ENCODE measurements at places on chromosomes 11 and 22.

GRCh38 chr11:1453611-1454034 lies 33.0 kb downstream of the MOB2 start:
- DNase-seq, result no peak

DNA sequence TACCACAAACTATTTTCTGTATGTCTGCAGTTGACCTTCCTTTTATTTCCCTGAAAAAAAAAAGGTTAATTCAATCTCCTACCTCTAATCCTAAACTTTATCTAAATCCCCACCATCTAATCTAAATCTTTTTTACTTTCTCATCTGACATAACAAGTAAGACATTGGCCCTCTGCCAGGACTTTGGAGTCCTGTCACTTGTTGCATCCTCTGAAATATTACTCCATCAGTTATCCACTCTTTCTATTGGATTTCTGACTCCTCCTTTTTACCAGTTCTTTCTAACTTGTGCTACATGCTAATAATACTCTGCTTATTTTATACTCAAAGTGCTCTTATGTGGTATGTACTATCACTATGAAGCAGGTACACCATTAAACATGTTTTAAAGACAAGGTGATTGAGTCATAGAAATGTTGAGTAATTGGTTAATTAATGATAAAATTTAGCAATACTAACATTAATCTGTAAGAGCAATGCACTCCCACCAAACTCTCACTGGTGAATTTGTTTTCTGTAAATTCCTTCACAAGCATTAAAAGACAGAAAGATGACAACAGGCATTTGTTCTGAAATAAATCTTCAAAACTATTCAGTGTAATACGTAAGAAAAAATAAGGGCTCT lies 914.2 kb upstream of the RAG2 start:
- DNase-seq, result no peak

- DNase-seq, result no peak
Observed at GRCh38 chr22:47422736-47423135, 660.3 kb downstream of the TBC1D22A start.

DNA sequence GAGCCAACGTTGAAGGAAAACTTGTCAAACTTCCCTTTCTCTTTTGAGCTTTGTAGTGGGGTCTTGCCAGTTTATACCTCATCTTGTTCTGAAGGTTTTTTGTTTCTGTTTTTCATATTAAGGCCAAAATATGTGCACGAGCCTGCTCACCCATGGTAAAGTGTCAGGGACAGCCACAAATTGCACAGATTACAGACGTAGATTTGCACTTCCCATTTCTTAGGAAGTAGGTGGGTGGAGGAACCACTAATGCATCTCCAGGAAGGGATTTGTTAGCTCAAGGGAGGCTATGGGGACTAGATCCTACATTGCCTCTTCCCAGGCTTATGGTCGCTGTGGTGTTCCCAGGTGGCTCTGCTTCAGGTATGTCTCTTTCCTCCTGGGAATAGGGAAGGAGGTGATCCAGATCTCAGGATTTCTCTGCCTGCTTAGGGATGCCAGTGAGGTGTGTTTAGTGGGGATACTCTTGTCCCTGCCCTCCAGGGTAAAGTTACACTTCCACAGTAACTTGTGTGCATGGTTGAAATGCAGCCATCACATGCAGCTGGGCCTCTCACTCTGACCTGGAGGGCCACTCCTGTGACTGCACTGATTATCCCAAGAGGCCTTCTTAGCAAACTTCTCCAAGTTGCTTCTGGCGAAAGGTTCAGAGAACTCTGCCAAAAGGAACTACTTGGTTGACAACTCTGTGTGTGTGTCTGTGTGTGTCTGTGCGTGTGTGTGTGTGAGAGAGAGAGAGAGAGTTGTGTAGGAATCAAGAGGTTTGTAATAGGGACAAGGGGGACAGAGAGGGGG lies 9.8 kb downstream of the PPFIBP2 start:
- DNase-seq, result no peak

- no peak for DNase-seq
Observed at GRCh38 chr11:84260862-84261261, 974.7 kb upstream of the CCDC90B start.

DNA sequence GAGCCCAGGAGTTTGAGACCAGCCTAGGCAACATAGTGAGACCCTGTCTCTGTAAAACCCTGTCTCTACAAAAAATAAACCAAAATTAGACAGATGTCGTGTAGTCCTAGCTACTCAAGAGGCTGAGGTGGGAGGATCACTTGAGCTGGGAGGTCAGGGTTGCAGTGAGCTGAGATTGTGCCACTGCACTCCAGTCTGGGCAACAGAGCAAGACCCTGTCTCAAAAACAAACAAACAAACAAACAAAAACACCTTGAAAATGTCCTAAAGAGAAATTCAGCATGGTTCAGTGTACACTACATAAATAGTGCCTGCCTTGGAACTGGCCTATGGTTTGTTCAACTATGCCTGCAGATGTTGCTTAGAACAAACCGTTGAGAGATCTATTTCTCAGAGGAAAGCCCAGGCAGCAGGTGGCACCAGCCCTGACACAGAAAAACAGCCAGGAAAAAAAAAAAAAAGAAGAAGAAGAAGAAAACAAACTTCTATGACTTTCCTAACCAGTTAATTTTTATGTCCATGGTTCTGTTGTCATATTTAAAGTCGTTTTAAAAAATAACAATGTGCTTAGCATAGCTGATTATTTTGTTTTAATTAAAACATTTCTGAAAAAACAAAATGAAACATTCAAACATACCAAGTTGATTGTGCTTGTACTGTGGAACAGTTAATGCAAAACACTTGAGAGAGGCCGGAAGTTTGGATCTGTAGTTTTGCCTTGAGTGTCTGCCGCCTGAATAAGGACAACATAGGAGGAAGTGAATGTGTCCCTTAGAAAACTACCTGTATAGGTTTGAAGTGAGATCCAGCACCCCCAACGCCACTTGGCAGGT lies 5.4 kb downstream of the KREMEN1 start:
- no peak for DNase-seq

DNA sequence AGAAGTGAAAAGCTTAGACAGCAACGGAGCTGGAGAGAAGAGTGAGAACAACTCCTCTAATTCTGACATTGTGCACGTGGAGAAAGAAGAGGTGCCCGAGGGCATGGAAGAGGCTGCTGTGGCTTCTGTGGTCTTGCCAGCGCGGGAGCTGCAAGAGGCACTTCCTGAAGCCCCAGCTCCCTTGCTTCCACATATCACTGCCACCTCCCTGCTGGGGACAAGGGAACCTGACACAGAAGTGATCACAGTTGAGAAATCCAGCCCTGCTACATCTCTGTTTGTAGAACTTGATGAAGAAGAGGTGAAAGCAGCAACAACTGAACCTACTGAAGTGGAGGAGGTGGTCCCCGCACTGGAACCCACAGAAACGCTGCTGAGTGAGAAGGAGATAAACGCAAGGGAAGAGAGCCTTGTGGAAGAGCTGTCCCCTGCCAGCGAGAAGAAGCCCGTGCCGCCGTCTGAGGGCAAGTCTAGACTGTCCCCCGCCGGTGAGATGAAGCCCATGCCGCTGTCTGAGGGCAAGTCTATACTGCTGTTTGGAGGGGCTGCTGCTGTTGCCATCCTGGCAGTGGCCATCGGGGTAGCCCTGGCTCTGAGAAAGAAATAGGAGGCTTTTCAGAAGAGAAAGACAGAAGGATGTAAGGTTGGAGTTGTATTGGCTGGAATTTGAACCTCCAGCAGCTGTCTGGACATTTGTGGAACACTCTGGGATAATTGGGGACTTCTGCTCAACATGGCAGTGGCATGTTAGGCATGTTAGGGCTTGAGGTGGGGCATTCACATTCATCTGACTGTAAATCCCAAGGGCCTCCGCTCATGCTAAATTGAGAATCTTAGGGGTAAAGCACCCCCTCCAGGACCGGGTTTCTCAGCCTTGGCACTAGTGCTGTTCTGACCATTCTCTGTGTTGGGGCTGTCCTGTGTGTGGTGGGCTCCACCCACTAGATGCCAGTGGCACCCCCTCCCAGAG lies 47.1 kb downstream of the BID start:
- DNase-seq, result no peak

GRCh38 chr11:25163421-25163820 lies 666.6 kb downstream of the LUZP2 start:
- DNase-seq, result no peak

DNA sequence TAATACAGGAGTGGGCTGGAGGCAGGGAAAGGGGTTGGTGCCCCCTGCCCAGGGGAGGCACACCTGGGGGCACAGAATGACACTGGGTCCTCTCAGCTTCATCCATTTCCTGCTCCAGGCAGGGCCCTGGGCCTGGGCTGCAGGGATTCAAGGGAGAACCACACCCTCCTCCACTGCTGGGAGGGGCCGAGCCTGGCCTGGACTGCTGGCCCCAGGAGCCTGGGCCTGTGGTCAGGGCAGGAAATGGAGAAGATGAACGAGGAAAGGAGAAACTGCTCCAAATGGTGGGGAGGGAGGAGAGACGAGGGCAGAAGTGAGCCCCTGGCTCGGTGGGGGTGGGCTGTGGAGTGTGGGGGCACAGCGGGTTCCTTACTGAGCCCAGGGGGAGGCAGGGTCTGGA lies 38.1 kb upstream of the KCNQ1OT1 start:
- no peak for DNase-seq

- DNase-seq, result no peak
Observed at GRCh38 chr11:70498171-70498571, 99.8 kb downstream of the CTTN start.

- no peak for DNase-seq
Observed at GRCh38 chr11:125165111-125165842, 726 bp downstream of the PKNOX2 start.

GRCh38 chr11:109859045-109859724 lies 234.0 kb upstream of the ZC3H12C start:
- peak; percentile 66 for DNase-seq

GRCh38 chr11:75802913-75803820 lies 11.8 kb upstream of the UVRAG start:
- no peak for DNase-seq

DNA sequence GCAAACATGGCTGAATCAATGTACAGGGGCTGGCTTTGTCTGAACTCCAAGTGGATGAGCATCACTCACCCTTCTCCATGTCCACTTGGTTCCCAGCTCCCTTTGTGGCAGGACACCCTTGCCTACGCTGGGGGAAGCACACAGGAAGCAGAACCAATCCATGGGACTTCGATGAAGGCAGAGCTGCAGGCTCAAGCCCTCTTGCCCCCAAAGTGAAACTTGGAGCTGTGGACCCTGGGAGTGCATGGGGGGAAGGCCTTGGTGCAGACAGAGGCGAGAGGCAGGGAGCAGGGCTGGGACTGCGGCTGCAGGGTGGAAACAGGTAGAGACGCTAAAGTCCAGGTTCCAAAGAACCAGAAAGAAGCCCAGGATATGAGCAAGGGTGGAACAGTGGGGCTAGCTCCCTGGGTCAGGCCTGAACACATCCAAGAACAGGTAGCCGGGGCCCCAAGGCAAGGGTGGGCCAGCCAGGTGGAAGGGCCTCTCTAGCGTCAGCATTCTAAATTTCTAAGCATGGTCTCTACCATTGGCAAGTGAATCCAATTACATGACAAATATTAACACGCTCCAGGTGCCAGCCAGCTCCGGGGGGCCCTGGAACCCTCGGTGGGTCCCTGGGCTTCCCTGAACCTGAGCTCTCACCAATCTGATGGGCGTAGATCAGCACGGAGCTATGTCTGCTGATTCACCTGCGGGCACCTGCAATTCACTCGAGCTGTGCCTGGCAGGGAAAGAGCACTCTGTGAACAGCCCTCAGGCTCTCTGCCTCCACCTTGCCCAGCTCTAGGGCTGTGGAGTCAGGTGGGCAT lies 532.8 kb downstream of the BRD1 start:
- DNase-seq, result no peak

DNA sequence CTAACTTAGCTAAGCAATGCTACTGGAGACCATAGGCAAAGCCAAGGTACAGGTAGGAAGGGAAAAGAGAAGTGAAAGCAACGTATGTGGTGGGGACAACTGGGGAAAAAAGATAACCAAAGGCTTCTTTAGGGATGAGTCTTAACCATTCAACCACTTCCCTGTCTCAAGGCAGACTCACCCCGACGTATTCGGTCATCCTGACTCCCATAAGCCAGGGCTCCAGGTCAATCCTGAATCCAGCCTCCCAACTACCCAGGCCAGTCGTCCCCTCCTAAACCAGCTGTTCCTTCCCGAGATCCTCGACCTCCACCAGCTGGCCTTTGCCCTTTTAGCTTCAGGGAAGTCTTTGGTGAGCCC lies 330 bp downstream of the ACP2 start:
- no peak for DNase-seq

GRCh38 chr11:133710681-133711240 lies 134.6 kb downstream of the SPATA19 start:
- DNase-seq, result no peak

- no peak for DNase-seq
Observed at GRCh38 chr22:35632935-35633334, 15.3 kb upstream of the APOL6 start.

DNA sequence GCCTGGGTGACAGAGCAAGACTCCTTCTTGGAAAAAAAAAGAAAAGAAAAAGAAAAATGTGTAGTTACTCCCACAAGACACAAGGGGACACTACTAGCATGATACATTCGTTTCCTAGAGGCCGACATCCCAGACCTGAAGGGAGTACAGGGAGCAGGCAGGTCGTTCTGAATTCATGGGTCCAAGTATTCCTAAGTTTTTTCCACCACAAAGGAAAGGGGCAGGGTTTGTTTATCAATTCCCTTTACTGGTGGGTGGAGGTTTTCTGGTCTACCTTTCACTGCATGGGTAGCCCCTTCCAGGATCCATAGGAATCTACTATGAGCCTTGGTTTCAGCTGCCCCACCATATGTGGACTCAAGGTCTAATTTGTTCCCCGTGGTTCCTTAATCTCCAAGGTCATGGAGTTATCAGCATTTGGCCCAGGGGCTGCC lies 11.8 kb downstream of the TIGD3 start:
- no peak for DNase-seq

DNA sequence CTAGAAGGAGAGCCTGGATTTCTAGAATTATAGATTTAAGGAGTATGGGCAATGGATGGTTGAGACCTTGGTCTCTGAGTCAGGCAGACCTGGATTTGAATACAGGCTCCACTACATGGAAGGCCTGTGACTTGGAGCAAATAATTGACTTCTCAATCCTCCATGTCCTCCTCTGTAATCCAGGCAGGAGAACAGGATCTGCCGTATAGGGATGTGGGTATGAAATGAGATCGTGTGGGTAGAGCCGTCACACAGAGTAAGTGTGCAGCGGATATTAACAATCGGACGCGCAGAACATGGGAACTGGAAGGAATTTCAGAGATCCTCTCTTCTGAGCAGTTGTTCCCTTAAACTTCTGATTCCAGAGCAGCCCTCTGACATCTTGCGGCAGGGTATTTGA lies 11.5 kb upstream of the TMPRSS13 start:
- DNase-seq, result no peak

GRCh38 chr22:20031732-20032406 lies 11.0 kb downstream of the TANGO2 start:
- no peak for DNase-seq

GRCh38 chr11:66835768-66836405 lies 7.4 kb upstream of the RCE1 start:
- DNase-seq, result no peak

DNA sequence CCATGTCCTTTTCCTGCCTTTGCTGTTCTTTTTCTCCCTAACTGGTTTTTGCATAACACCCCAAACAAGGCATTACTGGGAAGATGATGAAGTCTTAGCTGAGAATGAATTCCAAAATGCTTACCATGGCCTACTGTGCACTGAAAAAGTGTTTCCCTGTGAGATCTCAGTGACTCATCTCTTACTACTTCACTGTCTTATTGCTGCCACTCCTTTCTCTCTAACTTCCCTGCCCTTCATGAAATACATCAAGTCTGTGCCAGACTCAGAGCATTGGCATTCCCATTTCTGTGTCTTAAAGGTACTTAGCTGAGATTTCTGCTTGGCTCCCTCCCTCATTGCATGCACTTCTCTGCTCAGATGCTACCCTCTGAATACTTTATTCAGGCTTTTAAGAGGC lies 49.1 kb upstream of the MUC15 start:
- DNase-seq, result no peak
